Vagina (tissue), 2 donors: ENCODE measurements at places on chromosomes 13 and 19.

- DNase-seq: no peak
These were observed 179.2 kb upstream of the ZNF507 start for GRCh38 chr19:32166238-32166637.

GRCh38 chr13:29530901-29531300, 64.6 kb downstream of the SLC7A1 start:
- DNase-seq: no peak

GRCh38 chr13:52848455-52849195, at the start of gene PCDH8:
PCDH8 (minus strand) TSS chr13:52848640; CDS start chr13:52848436, 204 bp downstream.
- DNase-seq: no peak

DNA sequence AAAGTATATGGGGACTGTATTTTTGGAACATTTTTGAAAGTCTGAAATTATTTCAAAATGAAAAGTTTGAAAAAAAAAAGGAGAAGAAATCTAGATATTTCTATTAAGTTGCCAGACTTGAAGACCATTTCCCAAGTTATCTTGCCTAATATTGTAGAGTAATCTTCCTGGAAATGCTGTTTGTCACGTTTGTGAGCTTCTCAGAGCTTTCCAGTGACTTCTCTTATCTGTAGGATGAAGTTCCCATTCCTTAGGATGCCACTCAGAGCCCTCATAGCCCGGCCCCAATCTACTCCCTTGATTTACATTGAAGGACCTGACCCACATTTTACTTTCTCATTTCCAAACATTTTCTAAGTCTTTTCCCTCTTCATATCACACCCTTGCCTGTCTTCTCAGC, 23.6 kb downstream of the CEACAM8 start:
- DNase-seq: no peak

DNA sequence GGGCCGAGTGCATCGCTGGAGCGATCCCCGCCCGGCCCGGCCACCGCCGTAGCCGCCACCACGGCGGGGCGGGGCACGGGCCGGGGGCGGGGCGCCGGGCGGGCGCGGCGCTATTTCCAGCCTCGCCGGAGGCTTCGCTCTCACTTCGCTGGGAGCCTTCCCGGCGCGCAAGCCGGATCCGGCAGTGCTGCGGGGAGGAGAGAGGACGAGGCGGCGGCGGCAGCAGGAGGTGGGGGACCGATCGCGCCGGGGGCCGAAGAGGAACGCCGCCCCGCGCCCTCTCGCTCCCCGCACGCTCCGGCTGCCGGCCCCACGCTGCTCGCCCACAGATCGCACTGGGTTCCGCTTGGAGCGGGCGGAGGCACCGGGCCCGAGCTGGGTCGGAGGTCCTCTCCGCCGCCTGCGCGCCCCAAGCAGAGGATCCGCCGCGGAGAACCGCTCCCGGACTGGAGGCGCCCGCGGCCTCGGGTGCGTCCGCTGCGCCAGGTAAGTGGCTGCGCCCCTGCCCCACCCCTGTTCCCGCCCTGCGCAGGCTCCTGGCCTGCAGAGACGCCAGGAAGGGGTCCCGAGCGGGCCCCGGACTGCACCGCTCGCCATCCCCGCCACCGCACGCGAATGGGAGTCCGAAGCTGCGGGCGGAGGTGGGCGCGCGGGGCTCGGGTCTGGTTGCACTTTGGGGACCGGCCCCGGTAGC, at the start of gene CHST8:
Gene CHST8, plus strand, starts transcription at position 143 of the 694 bp plus-strand sequence. CDS start 67,309 bp downstream, outside the sequence.
- no peak for DNase-seq

GRCh38 chr19:40974633-40975037, 16.4 kb upstream of the CYP2B6 start:
- no peak for DNase-seq

GRCh38 chr13:29621841-29622240, 26.4 kb upstream of the SLC7A1 start:
- no peak for DNase-seq

GRCh38 chr19:31671411-31672035, 322.3 kb upstream of the TSHZ3 start:
- DNase-seq: no peak
